ENCODE measurements at places on chromosomes 4 and X. TPM values are rescaled to one million over a fixed set of nuclear protein-coding genes. Genes with fewer than 3 reads are reported as not detected.

DNA sequence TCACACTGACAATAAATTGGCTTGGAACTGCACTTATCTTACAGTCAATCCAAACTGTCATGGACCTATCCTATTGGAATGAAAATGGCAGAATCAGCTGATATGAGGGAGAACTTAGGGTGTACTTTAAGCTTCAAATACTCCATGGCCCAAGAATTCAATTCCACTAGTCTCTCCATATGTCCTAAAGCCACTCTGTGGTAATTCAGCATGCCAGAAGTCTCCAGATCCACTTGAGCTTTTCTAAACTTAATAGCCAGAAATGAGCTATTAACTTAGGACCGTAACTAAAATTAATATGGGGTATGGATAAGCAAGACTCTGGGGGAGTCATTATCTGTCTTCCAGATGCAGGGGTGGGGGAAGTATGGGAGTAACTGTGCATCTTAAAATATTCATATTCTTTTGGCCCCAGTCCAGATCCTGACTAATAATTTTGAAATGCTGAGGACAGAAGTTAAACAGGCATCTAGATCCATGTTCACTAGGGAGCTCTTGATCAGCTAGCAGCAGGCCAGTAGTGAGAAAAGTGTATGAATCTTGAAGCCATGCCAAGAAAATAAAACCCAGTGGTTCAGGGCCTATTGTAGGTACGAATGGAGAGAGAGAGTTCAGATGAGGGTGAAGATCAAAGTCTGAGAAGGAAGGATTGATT is 167.6 kb downstream of the DKK2 start:
- DNase-seq: no peak

- no peak for DNase-seq
Measured at GRCh38 chrX:21946925-21947641, 6.6 kb downstream of the SMS start.

DNA sequence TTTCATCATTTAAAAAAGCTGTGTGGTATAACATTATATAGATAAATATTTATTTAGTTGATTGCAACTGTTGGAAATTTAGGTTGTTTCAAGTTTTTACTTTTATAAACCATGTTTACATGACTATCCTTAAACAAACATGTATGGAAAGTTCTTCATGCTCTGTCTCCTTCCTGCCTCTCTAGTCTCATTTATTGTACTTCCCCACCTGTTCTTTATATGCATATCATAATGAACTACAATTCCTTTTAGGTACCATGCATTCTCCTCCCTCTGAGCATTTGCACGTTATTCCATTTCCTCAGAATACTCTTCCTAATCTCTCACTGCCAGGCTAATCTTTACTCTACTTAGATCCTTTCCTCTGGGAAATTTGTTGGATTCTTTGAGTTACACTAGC is 16.9 kb upstream of the ADH6 start:
- DNase-seq: no peak

DNA sequence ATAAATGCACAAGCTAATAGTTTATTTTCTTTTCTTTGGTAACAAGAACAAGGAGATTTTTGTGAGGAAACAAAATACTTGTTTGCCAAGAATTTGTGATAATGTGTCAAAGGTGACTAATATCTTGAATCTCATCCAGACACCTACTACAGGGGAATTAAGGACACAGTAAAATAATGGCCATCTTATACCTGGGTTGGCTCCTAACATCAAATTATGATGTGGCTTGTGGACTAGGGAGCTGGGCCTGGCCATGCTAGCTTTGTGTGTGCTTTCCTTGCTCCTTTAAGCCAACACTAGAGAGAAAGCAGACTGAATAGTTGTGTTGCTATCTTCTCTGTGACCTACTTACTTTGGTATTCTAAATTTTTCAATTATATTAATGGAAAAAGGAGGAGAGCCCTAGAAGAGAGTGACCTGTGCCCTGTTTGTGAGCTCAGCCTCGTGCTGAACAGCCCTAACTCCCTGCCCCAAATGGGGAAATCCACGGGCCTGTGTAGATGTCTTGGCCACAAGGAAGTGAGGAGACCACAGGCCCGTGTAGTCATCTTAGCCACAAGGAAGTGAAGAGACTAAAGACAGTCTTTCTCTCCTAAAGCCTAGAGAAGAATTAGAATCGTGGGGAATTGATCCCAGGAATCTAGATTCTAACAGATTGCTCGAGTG is 23.3 kb downstream of the ARHGAP24 start:
- DNase-seq: peak; percentile 55

DNA sequence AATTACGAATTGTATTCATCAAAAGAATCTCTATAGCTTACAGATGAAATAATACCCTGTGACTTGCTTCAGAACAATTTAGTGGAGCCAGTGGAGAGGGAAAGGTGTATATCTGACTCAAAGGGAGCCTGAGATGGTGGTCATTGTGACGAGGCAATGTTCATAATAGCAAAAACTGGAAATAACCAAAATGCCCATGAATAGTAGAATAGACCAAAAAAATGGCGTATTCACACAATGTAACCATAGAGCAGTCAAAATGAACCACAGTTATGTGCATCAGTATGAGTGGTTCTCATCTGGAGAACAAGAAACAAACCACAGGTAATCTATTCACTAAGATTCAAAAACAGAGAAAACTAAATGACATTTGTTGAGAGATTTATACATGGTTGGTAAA is 125.3 kb upstream of the CLNK start:
- DNase-seq: no peak

- DNase-seq: no peak
Measured at GRCh38 chrX:142854970-142855369, 170.8 kb upstream of the SPANXN4 start.

DNA sequence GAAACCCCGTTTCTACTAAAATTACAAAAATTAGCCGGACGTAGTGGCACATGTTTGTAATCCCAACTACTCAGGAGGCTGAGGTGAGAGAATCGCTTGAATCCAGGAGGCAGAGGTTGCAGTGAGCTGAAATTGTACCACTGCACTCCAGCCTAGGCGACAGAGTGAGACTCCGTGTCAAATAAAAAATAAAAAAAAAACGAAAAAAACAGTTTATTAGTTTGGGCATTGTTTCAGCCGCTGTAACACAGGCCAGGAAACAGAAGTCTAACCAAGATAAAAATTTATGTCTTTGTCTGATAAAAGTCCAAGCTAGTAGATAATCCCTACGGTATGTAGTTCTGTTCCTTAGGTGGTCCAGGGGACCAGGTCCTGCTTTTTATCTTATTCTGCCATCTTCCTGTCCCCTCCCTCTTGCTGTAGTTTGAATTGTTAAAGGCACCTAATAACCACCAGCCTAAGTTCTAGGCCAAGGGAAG is 21.4 kb downstream of the USO1 start:
- no peak for DNase-seq

DNA sequence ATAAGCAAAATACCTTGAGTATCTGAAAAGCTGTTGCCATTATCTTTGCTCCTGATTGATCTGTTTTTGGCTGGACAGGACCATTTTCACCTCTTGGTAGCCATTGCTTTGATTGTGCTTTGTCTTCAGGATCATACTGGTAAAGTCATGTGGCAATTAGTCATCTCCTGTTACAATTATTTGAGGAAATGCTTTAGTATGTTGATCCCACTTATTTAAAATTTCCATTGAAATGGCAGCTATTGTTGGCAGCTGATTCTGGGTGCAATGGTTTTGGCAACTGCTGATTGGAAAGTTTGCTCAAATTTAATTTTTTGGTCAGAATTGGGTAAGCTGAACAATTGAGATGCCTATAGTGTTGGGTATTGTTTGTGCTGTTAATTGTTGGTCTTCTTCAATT is 238.3 kb upstream of the TLL1 start:
- DNase-seq: no peak

DNA sequence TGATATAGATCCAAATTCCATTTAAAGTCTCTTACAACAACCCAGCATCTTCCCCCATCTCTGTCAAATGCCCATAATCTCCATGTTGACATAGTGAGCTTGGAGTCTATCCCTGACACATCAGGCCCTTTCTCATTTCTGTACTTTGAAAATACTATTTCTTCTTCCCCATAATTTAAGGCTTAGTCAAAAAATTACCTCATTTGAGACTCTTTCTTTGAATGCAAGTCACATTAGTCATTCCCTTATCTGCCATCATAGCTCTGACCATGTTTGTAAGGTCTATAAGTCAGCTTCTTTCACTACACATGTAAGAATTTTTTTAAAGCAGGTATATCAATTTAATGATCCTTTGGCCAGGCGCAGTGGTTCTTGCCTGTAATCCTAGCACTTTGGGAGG is 99.9 kb downstream of the DDX60 start:
- no peak for DNase-seq

DNA sequence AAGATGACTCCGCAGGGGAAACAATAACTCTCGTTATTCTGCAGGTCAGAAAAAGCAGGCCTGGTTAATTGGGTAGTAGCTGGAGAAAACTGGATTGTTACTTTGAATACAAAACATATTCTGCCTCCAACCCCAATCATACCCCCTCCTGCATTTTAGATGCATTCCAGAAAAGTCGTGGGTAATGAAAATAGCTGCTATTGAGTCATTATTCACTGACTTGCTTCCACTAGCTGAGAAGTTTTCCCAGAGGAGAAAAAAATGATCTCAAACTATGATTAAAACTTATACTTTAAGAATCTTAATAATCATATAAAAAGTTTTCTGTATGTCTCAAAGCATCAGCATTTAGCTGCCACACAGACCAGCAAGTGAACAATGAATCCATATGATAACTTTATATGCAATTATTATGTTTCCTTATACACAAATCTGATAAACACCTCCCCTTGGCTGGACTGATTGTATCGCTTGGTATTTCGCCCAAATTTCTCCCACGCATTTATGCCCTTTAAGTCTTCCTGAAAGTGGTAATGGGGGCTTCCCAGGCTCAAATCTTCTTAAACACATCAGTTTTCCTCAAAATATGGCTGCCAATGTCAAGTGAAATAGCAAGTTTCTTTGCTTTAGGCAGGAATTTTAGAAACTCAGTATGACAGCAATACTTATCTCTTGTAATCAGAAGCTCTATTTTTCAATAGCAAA is 181.0 kb downstream of the LDB2 start:
- no peak for DNase-seq

- no peak for DNase-seq
Measured at GRCh38 chr4:157128395-157128794, 52.4 kb downstream of the GLRB start.

The IL2RG gene
- 1.1 TPM for polyA plus RNA-seq

The CDX4 gene
- not detected for polyA plus RNA-seq

The NELFA gene
- polyA plus RNA-seq: 11.2 TPM

The AWAT2 gene
- not detected for polyA plus RNA-seq

The CT47B1 gene
- polyA plus RNA-seq: not detected

The LRRC66 gene
- 0.23 TPM for polyA plus RNA-seq

The TENT5D gene
- polyA plus RNA-seq: not detected
